ENCODE measurements at places on chromosomes 1 and 21.

- DNase-seq, result no peak
Observed at GRCh38 chr1:91781901-91782622, 103.9 kb downstream of the TGFBR3 start.

DNA sequence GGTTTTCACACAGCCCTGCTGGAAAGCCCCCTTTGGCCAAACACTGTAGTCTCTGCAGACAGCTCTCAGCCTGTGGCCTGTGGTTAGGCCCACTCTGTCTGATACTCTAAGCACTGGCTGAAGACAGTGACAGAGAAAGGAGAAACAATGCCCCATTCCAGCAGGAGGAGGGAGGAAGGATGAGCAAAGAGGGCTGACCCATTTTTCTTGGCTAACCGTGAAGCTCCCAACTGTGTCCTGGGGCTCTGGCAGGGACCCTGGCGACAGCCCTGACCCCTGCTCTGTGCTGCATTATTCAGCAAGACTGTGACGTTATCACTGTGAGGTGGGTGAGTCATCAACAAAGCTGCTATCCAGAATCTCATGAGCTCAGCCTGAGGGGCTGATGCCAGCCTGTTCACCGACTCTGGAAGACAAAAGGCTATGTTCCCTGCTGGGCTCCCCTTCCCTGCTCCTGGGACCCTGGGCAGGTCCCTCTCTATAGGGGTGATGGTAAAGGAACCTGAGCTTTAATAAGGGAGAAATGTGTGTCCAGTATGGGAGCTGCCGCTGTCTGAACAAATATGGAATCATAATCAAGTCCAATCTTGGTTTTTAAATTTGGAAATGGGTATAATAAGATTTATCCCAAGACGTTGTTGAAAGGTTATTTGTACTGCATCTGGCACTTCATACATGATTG lies 107.0 kb downstream of the RHOU start:
- no peak for DNase-seq

GRCh38 chr1:209875515-209875914 lies 47.7 kb downstream of the UTP25 start:
- DNase-seq, result no peak

DNA sequence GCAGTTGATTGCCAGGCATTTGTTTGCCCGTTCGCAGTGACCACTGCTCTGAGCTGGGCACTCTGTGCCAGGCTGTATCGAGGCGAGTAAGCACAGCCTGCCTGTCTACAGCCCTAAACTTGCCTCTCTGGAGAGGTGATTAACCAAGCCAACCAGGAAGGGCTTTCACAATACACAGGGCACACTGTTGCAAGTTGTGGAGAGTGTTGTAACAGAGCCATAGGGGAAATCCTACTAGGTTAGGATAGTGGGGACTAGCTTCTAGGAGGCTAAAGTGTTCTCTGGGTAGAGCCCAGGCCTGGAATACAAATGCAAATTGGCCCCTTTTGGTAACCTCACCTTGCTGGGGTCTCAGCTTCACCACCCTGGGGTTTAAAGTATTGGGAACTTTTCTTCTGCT lies 23.8 kb downstream of the PRDM2 start:
- no peak for DNase-seq

DNA sequence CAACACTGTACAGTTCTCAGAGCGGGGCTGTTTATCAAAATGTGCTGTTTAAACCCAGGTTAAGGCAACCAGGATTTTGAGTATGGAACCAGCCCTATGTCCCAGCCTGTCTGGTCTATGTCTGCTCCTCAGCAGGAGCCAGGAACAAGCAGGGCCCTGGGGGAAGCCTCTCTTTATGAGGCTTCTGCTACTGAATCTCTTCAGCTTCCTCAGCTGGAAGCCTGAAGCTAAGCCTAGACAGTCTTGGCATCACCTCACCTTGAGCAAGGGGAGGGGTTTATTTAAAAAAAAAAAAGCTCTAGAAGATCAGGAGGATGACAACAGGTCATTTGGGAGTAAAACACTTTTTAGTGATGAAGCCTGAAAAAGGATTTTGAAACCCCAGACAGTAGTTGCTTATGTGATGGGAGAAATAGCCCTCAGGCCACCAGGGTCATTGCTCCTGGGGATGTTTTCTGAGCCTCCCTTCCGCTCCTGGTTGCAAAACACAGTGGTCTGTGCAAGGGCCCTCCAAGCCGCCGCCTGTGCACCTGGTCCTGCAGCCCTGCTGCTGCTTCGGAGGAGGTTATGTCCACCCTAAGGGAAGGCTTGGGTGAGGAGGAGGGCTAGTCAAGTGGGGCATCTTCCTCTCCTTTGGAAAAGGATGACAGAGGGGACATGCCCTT lies 21.8 kb upstream of the GRHL3 start:
- no peak for DNase-seq

GRCh38 chr1:182059936-182060335 lies 1.6 kb downstream of the ZNF648 start:
- no peak for DNase-seq

All from liver (tissue), 10 donors.